Occipital lobe (tissue), 3 donors: ENCODE measurements at places on chromosomes 4 and X.
A peak's percentile ranks its signal among the peaks of the same experiment; 100 is the strongest.

GRCh38 chr4:166842795-166843261 lies 391.5 kb downstream of the SPOCK3 start:
- no peak for DNase-seq

DNA sequence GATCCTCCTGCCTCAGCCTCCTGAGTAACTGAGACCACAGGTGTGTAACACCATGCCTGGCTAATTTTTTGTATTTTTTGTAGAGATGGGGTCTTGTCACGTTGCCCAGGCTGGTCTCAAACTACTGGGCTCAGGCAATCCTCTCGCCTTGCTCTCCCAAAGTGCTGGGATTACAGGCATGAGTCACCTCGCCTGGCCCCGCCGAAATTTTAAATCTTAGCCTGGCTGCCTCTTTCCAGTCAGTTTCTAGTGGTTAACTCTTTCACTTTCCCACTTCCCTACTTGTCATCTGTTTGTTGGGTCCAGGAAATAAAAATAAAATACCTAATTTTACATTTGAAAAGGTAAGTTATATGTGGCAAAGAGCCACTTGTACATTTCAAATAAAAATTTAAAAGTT lies 62.4 kb downstream of the TMEM165 start:
- no peak for DNase-seq

GRCh38 chr4:112519689-112520597 lies 4.0 kb upstream of the NEUROG2 start:
- no peak for DNase-seq

- peak; percentile 3 for DNase-seq
Measured at GRCh38 chr4:46442963-46443362, 53.0 kb upstream of the GABRA2 start.

- no peak for DNase-seq
Measured at GRCh38 chrX:132716006-132716405, 227.2 kb upstream of the MBNL3 start.

- DNase-seq = no peak
Measured at GRCh38 chrX:19350941-19351384, 7.2 kb downstream of the PDHA1 start.

DNA sequence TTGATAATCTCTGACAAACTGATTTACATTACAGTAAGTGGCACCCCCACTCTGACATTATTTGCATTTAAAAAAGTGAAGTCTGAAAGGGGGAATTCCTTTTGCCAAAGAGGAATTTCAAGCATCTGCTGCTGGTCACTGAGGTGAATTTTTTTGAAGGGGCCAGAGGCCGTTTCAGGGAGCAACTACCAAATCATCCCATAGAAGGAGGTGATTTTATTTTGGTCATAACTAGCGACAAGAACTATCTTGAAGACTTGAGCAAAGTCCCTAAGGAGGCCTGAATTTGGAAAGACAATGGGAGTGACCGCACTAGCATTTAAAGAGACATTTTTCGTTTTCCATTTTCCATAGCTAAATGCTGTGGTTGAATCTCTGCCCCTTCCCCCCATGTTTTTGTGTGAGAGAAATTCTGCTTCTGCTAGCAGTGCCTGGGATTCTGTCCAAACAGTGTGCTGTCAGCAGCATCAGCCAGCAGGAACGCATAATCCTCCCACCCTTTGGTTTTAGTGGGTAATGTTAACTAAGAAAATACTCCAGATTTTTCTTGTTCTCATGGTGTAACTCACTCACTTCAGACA lies 110.1 kb upstream of the MED14 start:
- DNase-seq = no peak

DNA sequence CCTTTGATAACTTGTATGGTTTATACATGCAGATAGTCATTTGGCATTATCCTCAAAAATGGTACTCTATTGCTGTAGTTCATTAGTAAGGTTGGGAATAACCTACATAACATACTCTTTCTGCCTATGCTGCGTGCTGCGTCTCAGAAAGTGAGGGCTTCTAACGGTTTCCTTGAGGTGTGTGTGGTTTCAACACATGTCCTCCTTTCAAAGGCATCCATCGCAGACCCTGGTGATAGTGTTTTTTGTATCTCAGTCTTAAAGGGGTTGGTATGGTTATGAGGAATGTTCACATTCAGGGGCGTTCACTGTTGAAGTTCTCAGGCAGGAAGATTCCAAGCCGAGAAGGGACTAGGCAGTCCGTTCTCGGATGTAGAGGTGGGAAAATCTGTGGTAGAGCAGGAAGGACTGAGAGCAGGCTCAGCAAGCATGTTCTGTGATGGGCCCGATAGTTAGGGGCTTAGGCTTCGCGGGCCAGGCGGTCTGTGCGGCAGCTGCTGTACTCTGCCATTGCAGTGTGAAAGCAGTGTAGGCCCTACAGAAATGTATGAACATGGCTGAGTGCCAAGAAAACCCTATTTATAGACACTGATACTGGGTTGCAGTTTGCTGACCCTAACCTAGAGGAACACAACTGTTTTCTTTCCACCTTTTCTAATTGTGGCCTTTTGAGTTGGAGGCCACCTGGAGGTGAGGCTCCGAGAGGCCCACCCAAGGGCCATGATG lies 123.2 kb downstream of the GPR143 start:
- no peak for DNase-seq

GRCh38 chr4:101419336-101420135 lies 72.2 kb upstream of the PPP3CA start:
- no peak for DNase-seq

DNA sequence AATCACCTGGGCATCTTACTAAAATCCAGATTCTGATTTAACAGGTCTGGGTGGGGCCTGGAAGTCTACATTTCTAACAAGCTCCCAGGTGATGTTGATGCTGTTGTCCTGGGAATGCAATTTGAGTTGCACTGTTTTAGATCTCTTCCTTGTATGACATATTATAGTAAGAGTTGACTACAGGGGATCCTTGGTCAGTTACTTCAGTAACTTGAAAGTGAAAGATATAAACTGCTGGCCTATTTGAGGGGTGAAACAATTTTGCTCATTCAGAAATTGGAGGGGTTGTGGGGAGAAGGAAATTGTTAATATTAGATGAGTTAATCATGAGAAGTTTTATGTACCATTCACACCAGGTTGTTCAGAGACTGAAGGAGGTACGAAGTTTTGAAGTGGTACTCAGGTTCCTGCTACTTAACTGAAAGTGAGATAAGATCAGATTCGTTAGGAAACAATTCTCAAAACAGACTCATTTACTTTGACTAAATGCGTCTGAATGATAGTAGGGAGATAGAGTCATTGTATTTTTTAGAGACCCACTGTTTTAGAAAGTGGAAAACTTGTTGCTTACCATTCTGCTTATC lies 12.5 kb downstream of the SH2D1A start:
- DNase-seq = no peak

GRCh38 chrX:105765691-105766090 lies 56.6 kb upstream of the NRK start:
- no peak for DNase-seq

DNA sequence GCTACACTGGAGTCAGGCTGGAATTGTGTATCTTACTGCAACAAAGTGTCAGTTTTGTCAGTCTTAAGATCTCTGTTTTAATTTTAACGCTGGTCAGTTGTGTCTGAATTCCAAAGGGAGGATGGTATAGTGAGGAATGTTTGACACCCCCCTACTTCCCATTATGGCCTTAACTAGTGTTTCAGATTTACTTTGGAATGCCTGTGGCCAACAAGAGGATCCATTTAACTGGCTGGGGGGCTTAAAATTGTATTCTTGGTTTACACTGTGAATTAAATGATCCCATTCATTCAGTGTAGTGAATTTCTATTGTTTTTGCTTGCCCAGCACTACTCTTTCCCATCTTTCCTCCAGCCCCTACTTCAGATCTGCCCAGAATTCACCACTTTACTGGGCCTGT lies 75.8 kb upstream of the IQCM start:
- DNase-seq = no peak

DNA sequence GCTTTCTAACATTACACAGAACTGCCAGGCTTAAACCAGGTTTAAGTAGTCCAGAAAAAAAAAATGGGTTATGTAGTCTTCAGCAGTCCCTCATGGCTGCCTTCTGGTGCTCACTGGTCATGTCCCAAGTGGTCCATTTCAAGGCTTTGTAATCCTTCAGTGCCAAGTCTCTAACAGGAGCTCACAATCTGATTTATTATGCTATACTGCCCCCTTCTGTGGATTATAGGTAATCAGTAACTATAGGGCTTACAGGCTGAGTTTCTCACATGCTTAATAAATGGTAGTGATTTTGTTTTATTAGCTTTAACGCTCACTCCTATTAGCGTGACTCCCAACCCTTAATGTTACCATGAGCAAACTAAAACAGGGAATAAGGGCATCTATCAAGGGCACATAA lies 92.5 kb upstream of the EDA2R start:
- DNase-seq = no peak

DNA sequence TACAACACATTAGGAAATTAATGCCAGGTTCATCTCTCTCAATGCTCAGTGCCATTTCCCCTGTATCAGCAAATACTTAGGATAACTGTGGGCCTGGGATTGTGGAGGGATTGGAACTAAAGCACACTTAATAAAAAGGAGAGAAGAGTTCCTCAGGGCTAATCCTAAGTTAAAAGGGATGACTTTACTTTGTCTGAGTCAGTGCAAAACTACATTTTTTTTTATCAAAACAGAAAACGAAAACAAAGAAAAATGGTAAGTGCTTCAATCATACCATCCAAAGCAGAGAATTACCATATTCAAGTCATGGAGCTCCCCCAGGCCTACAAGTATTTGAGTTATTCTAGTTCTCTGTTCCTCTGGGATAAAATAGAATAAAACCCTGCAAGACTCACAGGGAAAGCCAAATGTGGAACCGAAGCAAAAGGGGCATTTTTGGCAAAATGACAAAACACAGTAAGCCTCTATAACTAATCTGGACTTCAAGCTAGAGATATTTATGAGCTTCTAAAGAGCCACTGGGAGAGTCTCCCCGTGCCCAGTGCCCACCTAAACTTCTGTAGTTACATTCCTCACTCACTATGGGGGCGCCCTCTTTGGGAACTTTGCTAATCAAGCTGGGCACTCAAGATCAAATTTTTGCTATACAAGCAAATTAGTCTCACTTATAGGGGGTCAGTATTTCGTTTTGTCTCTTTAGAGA lies 53.4 kb downstream of the PALLD start:
- no peak for DNase-seq

DNA sequence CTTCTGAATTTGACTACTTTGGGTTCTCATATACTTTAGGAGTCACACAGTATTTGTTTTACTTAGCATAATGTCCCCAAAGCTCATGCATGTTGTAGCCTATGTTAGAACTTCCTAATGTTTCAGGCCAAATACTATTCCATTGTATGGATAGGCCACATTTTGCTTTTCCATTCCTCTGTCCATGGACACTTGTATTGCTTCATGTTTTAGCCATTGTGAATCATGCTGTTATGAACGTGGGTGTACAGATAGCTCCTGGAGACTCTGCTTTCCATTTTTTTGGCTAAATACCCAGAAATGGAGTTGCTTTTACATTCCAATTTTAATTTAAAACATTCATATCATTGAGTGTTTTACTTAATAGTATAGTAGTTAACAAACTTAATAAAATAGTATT lies 54.5 kb downstream of the HTT start:
- no peak for DNase-seq

DNA sequence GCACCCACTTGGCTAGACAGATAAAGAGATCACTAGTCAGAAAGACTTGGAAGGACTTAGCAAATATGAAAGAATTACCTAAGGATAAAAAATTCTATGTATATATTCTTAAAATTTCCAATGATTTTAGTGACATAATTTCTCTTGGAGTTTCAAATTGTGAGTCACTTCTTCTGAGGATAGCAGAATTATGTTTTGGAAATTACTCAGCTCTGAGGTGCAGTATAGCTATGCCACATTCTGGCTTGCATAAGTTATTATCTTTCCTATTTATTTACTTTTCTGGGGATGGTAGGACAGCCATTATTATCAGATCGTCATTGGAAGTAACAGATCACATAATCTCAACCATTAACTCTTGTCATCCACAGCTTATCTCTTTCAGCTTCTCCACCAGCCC lies 853.5 kb downstream of the TRIML1 start:
- no peak for DNase-seq

- no peak for DNase-seq
Measured at GRCh38 chr4:173556398-173557131, 26.5 kb upstream of the HAND2 start.

DNA sequence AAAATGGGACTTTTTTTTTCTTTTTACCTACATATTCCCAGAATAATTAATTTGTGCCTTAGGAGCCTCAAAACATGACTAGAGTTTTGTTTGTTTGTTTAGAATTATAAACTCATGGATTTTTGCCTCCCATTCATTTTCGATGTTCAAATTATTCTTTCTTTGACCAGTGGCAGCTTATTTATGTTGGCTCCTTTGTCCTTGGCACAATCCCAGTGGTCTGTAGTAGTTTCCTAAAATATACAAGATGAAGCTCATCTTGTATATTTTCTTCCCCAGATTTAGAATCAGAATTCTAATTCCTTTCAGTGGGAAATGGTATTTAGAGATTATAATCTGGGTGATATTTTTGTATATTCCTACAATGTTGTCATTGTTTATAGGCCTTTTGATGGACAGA lies 27.2 kb downstream of the DCK start:
- no peak for DNase-seq

- no peak for DNase-seq
Measured at GRCh38 chr4:177282284-177282835, 27.3 kb upstream of the NEIL3 start.

- DNase-seq = no peak
Measured at GRCh38 chr4:151202381-151202780, 74.6 kb upstream of the PRSS48 start.

DNA sequence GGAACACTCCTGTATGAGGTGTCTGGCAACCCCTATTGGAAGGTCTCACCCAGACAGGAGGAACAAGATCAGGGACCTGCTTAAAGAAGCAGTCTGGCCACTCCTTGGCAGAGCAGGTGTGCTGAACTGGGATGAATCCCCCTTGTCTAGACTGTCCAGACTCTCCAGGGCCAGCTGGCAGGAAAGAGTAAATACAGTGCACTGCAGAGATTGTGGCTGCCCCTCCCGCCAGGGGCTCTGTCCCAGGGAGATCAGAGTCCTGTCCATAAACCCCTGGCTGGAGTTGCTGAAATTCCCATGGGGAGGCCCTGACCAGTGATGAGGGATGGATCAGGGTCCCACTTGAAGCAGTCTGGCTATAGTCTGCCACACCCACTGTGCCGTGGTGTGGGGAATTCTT lies 17.7 kb downstream of the STPG2 start:
- no peak for DNase-seq

DNA sequence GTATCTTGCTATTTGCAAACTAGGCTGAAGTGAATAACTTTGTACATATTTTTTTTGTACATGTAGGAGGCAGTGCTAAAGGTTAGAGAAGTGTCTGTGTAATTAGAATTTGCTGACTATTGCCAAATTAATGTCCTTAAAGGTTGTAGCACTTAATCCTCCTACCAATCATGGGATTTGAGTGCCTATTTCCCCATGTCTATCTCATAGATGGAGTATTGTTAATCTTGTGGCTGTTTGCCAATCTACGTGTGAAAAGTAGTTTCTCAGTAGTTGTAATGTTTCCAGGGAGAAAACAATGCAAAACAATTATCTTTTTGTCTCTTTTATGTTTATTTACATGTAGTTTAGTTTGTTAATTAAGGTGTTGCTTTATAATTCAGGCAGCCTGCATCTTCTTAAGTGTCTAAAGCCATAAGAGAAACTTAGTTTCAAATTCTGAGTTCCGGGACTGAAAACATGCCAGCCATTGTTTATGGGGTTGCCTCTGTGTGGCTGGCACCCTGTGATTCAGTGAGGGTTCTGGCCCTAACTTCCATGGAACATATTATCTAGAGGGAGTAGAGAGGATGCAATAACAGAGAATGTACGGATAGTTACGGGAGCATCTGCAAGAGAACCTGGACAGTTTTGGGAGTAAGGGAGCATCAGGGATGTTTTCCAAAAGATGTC lies 142.4 kb downstream of the KLHL8 start:
- no peak for DNase-seq

GRCh38 chr4:17195461-17196275 lies 297.2 kb upstream of the LDB2 start:
- DNase-seq = no peak
